NCI-H526 treated with DMSO at 0.1 percent for 48 hours (cell line): ENCODE measurements at places on chromosomes 4 and X.

GRCh38 chr4:151857368-151857767 is 96.6 kb upstream of the GATB start:
- no peak for DNase-seq

DNA sequence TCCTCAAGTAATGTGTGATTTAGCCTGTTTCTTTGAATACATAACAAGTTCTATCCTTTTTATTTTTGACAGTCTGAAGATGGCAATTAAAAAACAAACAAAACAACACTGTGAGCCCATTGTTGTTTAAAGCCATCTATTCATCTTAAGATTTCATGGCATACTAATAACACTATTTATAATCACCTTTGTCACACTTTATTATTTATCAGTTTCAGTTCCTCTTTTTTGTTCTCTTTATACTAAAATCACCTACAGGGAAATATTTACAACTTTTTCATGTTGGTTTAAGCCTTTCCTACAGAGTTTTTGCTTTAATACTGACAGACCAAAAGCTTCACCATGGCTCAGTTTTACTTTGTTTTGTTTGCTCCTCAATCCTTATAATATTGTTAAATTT is 247.4 kb upstream of the CTSO start:
- no peak for DNase-seq

- DNase-seq, result no peak
Observed at GRCh38 chrX:43175434-43175833, 397.5 kb upstream of the PPP1R2C start.

DNA sequence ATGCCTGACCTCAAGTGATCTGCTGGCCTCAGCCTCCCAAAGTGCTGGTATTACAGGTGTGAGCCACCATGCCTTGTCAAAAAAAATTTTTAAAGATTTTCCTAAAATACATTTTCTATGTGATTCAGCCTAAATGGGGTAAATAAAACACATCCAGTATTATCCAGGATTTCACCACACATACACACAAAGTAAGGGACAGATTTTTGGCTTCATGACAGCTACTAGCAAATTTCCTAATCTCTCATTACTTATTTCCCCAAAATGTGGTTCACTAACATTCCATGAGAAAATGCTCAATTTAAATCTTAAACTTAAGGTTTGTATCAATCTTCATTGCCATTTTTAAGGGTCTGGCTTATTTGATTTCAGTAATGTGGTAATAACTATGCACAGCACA is 348.5 kb upstream of the INTU start:
- no peak for DNase-seq

DNA sequence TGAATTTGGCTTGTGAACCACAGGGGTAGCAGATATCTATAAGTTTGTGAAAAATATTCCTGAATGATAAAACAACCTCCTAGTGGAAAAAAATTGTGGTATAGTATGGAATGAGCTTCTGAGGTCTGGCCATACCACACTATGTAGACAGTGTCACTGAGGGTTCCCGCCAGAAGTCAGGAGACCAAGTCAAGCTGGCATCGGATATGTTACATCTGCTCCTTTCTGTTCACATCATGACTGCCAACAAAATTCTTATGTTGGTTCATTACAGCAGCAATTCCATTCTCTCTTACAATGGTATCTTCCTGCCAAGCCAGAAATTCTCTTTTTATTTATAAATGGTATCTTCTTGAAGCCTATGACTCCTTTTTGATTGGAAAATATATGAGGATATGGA is 273.0 kb downstream of the PPP3CA start:
- DNase-seq, result no peak

- no peak for DNase-seq
Observed at GRCh38 chr4:49044270-49044669, 58.2 kb downstream of the CWH43 start.

DNA sequence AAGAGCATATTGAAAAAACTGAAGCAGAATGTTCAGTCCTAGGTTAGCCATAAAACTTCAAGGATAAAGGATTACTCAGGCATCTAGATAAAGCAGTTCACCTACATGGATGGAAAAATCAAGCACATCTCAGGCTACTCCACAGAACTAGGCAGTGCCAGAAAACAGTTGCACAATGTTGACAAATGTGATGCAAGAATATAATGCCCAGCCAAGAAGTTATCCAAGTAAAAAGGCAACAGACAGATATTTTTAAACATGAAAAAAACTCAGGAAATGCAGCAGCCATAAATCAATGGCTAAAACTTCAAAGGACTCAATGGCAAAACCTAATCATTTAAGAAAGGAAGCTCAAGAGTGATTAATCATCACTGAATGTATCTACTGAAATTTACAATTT is 456.0 kb upstream of the FAM241A start:
- DNase-seq, result no peak

- DNase-seq, result no peak
Observed at GRCh38 chrX:46788902-46789301, 30.0 kb upstream of the SLC9A7 start.

DNA sequence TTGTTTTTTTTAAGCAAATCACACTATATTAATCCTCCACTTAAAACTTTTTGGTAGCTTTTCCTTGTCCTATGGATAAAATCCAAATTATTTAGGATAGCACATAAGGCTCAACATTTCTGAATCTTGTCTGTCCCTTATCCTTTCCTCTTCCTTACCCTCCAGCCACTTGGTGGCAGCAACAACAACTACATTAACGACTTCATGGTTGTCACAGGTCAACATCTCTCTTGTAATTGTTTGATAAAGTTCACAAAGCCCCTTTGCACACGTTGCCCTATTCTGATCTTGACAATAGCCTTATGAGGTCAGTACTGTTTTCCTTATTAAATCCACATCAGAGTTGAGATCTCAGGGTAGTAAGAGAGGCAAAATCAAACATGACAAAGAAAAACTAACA is 269.0 kb upstream of the PABPC4L start:
- DNase-seq, result no peak

GRCh38 chrX:43595931-43596330 is 60.2 kb upstream of the MAOA start:
- no peak for DNase-seq

GRCh38 chrX:46209768-46210167 is 335.5 kb downstream of the ZNF674 start:
- no peak for DNase-seq

- no peak for DNase-seq
Observed at GRCh38 chr4:14857475-14857874, 144.8 kb upstream of the CPEB2 start.

- no peak for DNase-seq
Observed at GRCh38 chr4:112003231-112003907, 141.9 kb upstream of the FAM241A start.

GRCh38 chrX:73239242-73239641 is 24.6 kb upstream of the NAP1L2 start:
- no peak for DNase-seq

DNA sequence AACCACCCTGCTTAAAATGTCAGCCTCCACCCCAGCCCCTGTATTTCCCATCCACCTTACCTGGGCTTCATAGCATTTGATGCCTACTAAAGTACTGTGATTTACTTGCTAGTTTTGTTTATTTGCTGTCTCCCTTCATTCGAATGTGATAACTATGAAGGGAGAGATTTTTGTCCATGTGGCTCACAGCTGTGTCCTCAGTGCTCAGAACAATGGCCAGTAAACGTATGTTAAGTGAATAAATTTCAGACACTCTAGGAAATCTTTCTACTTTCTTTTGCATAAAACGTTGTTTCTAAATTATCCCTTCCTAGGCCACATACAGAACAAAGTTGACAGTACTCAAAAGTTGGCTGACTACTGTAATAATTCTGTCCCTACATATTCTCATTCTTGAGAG is 114.7 kb upstream of the OTUD4 start:
- DNase-seq, result no peak

DNA sequence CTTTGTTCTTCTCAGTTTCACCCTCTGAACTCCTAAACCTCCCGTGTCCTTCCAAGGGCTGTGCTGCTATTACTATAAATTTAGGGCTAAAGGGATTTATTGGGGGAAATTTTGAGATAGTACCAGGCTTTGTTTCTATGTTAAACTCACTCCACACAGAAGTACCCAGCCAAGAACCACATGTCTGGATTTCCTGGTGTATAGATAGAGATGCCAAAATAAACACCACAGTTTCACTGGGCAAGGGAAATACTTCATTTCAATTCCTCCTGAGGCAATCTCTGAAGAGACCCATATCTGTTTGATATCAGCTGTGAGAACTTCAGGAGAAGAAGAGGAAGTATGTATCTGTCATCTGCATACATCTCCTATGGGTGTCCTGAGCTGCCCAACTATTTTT is 21.7 kb upstream of the CLNK start:
- no peak for DNase-seq

DNA sequence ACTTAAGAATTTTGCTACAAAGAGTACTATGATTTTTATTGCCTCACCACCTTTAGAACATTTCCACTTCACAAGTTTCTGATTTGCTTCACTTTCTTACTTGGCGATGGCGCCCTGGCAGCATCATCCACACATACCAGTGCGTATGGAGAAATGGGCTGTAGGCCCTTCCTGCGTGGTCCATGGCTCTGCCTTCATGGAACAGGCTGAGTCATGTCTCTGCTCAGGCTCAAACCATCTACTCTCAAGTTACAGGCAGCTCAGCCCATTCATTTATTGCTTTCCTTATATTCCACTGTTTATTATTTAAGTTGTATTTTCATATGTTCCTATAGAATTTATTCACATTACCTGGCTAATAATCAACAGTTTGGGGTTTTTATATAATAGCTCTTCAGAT is 21.1 kb downstream of the CASP3 start:
- DNase-seq, result no peak

- DNase-seq, result no peak
Observed at GRCh38 chrX:140860718-140861117, 141.7 kb upstream of the SPANXB1 start.

GRCh38 chr4:186500721-186501304 is 54.6 kb downstream of the MTNR1A start:
- DNase-seq, result peak; percentile 78

DNA sequence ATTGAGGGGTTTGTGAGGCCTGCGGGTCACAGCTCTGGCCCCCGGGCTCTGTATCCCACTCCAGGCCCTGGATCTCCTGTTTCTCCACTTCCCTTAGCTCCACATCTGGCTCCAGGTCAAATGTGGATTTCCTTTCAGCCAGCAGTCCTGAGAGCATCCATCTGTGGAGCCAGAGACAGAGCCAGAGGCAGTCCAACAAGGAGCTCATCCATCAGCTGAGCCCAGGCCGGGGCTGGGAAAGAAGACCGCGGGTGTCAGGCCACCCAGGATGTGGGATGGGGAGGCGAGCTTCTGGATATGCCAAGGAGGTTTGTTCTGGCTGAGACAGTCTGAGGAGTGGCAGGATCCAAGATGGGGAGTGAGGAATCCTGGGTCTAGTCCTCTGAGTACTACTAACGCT is 91.7 kb downstream of the EFNB1 start:
- DNase-seq, result no peak

- DNase-seq, result no peak
Observed at GRCh38 chrX:45527834-45528233, 327.2 kb upstream of the DIPK2B start.

DNA sequence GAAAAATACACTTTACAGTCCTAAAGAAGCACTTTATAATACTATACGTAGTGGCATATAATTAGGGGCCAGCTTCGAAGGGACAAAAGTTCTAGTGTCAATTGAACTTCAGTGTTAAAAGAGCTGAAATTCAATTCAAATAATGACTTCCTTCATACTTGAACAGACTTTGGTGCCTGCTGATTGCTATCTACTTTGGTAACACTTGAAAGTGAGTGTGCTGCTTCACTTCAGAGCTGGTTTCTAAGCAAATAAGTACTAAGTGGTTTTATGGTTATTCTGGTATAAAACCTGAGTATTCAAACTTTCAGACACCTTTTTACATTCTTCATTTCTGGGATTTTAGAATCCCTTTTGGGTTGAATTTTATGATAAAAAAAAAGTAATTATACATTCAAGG is 107.0 kb downstream of the SLC4A4 start:
- DNase-seq, result no peak

DNA sequence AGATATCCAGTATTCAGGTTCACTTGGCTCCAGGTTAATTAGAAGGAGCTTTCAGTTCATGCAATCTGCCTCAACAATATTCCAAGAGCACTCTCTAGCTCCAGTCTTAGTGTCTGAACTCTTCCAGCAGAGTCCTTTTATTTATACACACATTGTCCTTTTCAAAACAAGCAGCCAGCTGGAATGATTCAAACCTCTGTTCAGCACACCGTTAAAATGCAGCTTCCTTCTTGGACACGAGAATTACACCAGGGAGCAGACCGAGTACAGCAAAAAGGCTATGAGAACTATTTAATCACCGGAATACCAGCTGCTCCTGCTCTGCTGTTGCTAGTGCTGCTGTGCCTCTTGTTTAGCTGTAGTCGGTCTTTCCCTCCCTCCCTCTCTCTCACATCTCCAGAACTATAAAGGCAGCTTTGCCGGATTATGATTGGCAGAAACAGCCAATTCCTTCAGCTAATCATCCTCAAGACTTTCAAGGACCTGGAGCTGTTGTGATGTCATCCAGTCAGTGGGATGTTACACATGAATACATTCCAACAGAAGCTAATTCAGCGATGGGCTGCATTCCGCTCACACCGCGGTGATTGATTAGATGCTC is at the start of gene NDST4:
Gene NDST4, minus strand, starts transcription at position 115 of the 601 bp plus-strand sequence. CDS start 36,584 bp downstream, outside the sequence.
- peak; percentile 60 for DNase-seq

DNA sequence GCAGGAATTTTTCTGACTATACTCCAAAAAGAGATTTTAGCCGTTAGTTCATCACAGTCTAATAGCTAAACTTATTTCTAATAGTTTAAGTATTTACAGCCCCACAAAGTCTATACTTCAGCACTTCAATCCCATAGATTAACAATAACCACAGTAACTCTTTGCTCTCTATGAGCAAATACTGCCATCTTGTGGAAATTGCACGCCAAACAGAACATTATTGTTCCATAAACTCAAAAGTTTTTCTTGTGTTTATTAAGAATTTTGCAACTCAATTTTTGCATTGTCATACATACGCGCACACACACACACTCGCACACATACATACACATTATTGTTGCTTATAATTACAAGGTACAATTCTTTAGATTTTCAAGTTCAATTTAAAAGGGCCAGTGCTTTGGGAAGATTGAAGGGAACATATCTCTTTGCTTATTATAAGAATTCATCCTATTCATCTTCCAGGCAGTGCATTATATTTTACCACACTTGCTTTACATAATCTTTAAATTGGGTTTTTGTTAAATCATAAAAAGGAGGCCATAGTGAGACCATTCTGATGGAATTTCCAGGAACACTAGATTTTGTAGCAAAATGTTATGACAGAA is 63.8 kb upstream of the ATOH1 start:
- DNase-seq, result peak; percentile 11
